CD4-positive, alpha-beta T cell treated with Interleukin-15 for 1 hour (primary cell): ENCODE measurements at places on chromosomes 5 and 9.

DNA sequence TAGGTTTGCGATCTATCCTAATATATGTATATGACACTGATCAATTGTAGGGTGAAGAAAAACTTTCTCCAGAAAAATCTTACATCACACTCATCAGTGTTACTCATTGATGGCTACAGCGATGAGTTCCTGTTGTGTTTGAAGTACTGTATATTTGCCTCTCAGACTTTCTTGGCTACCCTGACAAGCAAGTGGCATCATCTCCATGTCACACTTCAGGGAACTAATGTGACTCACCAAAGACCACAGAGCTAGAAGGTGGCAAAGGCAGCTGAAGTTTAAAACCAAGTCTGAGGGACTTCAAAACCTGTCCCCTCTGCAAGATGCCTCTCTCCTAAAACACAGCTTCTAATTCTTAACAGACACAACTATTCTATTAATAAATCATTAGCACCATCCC lies 451.4 kb downstream of the CTNND2 start:
- DNase-seq = no peak

GRCh38 chr5:124685404-124685930 lies 61.0 kb downstream of the ZNF608 start:
- DNase-seq = no peak

- no peak for DNase-seq
Observed at GRCh38 chr9:22169727-22170503, 160.8 kb upstream of the CDKN2B start.

DNA sequence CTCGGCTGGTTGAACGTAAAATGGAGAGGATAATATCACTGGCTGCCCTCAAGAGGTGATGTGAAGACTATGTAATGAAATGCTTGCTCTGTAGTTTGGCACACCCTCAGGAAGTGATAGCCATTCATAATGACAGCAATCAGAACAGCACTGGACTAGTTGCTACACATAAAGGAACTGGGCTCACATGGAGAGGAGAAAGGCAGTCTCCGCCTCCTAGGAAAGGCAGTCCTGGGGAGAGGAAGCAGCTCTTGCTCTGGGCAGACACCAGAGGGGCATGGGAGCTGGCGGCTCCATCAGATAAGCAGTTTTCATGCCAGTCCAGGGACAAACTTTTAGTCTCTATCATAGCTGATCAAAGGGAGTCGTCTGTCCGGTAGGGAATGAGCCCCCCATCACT lies 46.9 kb downstream of the ARHGEF37 start:
- no peak for DNase-seq

- no peak for DNase-seq
Observed at GRCh38 chr5:110899566-110900412, 161.0 kb downstream of the SLC25A46 start.

- no peak for DNase-seq
Observed at GRCh38 chr9:27292659-27293405, 4.1 kb downstream of the EQTN start.

DNA sequence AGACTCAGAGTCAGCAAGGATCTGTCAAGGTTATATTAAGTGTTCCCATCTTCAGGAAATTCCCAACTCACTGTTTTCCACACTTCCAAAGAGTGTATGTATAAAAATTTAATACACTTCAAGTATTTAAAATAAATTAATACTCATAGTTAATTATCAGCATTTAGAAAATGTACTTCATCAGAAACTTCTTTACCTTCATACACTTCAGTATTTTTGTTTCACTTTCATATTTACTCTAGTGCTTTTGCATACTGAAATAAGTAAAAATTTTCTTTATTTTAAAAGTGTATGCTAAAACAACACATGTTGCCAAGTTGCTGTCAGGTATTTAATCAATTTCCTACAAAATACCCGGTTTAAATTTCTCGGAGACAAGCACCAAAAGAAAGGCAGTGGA lies 16.5 kb downstream of the RICTOR start:
- no peak for DNase-seq

DNA sequence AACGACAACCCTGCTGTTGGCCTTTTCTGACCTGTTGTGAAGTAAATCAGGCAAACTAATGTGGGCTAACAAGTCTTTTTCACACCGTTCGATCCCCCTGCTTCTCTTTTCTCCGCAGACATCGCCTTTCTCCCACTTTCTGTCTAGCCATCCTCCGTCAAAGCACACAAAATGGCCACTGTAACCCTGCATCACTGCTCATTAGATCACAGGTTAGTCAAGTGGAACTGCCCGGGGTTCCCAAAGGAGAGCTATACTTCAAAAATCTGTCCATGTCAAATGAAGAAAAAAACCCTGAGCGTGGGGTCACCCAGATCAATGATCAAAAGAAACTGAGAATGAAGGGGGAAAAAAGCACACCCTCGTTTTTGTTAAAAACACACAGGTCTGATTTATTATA lies 212.1 kb downstream of the ARL15 start:
- no peak for DNase-seq

DNA sequence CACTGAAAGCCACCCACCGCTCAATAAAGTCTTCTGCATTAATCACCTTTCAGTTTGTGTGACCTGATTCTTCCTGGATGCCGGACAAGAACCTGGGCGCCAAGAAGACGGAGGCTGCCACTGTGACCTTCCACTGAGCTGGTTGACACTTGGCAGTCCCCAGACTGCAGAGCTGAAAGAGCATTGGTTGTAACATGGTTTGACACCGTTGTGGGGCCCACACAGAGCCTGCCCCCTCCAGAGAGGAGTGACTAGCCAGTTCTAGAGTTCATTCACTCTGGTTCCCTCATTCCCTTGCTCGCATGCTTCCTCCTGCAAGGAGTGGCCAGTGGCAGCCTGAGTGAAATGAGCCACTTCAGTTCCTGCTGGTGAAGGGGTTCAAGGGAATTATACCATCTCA lies 86.2 kb upstream of the ANXA1 start:
- no peak for DNase-seq

DNA sequence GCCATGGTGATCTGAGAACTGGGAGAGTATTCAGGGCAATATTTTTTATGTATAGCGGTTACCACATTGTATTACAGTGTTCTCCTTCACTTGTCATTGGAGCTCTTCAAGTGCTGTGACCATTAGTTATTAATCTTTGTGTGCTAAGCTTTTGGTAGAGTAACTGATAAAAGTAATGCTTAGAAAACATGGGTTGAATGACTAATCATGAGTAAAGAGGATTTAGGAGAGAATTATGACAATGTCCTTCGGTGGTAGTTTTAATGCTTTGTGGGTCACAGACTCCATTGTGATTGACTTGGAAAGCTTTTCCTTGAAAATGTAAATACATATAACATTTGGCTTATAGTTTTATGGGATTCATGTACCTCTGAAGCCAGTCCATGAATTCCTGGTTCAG lies 21.4 kb downstream of the TGFBR1 start:
- DNase-seq = no peak

GRCh38 chr9:95463148-95464060 lies 53.4 kb downstream of the PTCH1 start:
- DNase-seq = no peak

DNA sequence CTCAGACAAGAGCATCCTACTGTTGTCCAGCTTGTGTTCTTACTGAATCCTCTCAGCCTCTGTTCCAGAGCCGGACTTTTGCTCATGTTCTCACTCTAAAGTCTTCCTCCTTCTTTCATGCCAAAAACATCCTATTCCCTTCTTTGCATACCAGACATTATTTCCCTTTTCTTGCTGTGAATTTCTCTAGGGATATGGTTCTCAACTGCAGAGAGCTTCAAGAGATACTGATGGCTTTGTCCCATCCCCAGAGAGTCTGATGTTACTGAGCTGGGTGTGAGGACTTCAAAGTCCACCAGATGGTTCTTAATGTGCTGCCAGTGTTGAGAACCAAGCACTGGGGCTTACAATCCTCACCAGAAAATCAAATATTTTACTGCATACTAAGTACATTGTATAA lies 98.6 kb upstream of the FER start:
- DNase-seq = no peak

- DNase-seq = no peak
Observed at GRCh38 chr9:115164511-115164974, 46.6 kb upstream of the TNC start.

DNA sequence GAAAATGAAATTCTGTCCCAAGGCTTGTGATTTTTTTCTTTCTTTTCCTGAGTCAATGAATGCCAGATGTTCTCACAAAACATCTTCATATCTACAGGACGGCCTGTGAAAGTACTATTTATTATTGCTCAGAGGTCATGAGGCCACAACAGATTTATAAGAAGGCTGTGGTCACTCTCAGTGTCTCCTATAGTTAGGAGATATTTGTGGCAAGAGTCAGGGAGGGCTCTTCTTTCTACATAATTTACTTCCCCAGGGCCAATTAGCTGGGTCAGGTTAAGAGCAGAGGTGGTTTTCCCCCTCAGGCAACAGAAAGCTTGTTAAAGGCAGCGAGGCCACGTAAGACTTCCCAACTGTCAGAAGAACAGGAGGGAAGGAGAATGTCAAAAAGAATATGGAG lies 248.7 kb downstream of the SLIT3 start:
- DNase-seq = no peak

- DNase-seq = no peak
Observed at GRCh38 chr9:92620845-92621244, 49.1 kb downstream of the IPPK start.

DNA sequence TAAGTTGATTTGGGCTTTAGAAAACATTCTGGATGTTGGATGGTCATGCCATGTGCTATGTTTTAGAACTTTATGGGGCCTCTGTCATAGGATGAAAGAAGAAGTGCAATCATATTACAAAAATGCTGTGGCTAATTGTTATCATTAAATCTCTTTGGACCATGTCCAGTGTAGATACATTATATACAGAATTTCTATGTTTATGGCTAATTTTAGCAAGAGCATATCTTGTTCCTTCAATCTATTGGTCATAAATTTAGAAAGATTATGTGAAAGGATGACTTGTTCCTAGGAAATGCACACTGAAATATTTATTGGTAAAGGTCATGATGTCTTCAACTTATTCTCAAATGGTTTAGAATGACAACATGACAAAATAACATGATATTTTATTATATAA lies 42.4 kb upstream of the ELL2 start:
- DNase-seq = no peak

DNA sequence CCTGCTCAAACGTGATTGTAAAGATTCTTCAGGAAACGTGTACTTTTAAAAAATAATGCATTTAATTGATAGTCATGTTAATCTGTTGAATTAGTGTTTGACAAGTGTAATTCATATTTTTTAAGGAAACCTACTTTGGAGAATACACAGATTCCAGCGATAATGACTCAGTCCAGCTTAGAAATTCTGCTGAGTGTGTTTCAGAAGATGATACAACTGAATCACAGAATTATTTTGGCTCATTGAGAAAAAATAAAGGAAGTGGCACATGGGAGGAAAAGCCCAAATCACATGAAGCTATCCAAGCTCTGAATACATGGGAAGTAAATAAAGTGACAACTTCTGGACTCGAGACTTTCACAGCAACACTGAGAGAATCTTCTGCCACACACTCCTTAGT lies 37.8 kb downstream of the ICE1 start:
- no peak for DNase-seq

- no peak for DNase-seq
Observed at GRCh38 chr9:110671849-110672248, 3.3 kb downstream of the MUSK start.

GRCh38 chr9:106023455-106023854 lies 329.1 kb downstream of the TMEM38B start:
- no peak for DNase-seq

GRCh38 chr9:102941868-102942267 lies 53.3 kb upstream of the CYLC2 start:
- DNase-seq = no peak
